H54 (cell line): ENCODE measurements at places on chromosomes 12 and 14.

- DNase-seq = peak; percentile 29
Observed at GRCh38 chr14:70882776-70883492, 24.3 kb upstream of the PCNX1 start.

DNA sequence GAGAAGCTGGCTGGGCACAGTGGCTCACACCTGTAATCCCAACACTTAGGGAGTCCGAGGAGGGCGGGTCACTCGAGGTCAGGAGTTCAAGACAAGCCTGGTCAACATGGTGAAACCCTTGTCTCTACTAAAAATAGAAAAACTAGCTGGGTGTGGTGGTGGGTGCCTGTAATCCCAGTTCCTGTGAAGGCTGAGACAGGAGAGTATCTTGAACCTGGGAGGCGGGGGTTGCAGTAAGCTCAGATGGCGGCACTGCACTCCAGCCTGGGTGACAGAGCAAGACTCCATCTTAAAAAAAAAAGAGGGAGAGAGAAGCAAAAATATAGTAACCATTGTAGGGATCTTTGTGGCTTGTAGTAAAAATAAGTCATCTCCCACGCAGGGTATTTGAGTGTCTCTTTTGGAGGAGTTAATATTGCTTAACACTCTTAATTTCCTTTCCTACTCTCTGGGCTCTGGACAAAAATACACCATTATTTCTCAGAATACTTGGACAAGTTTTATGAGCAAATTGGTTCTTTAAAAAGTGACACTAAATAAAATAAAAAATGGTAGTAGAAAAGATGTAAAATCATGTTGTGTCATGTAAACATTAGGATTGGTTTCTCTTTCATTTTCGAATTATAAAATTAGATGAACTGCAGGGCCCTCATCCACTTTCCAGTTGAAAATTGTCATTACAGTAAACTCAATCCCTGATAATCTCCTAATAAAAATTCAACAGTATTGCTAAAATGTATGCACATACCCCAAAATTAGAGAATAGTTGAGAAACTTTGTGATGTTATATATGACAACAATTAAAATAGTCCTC is 61.1 kb upstream of the C12orf71 start:
- DNase-seq = no peak

GRCh38 chr14:50039734-50040400 is 76.5 kb downstream of the VCPKMT start:
- DNase-seq = no peak

DNA sequence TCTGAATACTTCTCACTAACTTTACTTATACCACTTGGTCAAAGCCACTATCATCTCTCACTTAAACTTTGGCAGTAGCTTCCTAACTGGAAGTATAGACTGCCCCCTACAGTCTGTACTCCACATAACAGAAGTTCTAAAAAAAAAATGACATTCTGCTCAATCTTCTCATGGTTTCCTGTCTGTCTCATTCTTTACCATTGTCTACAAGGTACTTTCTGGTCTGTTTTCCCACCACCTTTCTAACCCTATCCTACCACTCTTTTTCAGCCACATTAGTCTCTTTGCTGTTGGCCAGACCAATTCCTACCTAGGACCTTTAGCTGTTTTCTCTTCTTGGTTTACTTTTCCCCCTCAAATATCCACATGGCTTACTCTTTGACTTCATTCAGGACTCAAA is 14.7 kb downstream of the CPSF6 start:
- DNase-seq = no peak

- DNase-seq = no peak
Observed at GRCh38 chr12:13336216-13336615, 139.7 kb downstream of the EMP1 start.

DNA sequence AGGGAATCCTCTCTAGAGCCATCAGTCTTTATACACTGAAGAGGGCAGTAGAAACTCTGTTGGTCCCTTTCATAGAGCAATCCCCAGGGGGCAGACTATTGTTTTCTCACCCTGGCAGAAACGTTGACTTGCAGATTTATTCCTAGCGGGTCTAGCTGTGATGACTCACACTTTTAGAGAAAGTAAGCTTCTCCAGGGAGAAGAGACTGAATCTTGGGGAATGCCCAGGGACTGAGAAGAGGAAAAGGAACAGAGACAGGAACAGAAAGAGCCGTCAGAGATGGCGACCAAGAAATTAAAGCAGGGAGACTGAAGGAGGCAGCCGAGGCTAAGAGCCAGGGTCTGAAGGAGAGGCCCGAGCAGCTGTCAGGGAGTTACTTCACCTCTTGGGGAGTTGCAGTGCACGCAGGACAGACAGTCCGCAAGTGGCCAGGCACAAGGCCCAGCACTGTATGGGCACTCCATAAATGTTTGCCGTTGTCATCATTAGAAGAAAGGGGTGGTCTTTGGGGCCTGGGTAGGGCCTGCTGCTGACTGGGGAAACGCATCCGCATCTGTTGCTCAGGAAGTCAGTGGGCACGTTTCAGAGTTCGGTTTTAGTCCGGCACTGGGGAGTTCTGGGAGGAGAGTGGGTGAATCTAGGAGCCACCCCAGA is 13.0 kb downstream of the PLEKHG6 start:
- peak; percentile 87 for DNase-seq

GRCh38 chr12:128040971-128041370 is 226.0 kb upstream of the TMEM132C start:
- no peak for DNase-seq

- no peak for DNase-seq
Observed at GRCh38 chr14:50756300-50756699, 74.7 kb downstream of the NIN start.

DNA sequence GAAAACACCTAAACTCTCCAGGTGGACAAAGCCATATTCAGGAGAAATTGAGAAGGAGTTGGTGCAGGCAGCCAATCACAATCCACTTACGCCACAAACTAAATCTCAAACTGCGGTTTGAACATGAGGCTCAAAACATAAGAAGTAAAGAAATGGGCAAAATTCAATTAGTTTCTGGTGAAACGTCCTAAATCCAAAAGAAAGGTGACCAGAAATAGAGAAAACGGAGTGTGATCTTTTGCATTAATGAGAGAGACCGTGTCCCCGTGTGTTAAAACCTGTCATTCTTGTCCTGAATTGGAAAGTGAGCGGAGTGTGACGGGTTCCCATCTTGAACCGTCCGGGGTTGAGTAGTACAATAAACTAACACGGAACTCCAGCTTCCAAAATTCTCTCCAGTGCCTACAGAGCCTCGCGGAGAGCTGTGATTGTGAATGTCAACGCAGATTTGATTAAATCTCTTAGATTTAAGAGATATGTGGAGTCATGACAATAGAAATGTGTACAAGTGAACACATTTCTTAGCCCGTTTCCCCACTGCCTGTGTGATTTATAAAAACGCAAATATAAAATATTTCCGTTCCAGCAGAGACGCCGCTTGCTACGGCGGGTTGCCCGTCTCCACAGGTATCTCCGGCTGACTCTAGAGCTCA is 595 bp upstream of the METAP2 start:
- peak; percentile 24 for DNase-seq

GRCh38 chr14:104935026-104935650 is 10.5 kb downstream of the PLD4 start:
- no peak for DNase-seq
